ENCODE measurements at places on chromosomes 5 and 9.

DNA sequence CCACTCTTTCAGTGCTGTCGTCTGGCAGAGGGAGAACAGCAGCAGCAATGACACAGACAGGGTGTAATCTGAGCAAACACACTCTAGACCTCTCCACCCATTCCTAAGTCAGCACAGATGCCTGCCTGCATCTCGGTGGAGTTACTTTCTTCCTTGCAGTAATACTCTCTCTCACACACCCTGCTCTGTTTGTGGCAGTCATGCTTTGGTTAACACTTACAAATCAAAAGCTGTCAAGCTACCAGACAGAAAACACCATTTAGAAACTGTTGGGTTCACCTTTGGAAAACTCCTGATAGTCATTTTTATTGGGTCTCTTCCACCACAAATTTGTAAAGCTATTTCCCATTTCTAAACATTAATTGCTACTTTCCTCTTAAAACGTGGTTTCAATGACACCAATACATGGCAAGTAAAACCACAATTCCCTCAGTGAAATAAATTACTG, 27.3 kb downstream of the LHFPL2 start:
- DNase-seq = no peak

- DNase-seq = no peak
Measured at GRCh38 chr5:173410459-173411233, 82.4 kb upstream of the STC2 start.

GRCh38 chr9:126550891-126551351, 62.8 kb upstream of the LMX1B start:
- DNase-seq = no peak

DNA sequence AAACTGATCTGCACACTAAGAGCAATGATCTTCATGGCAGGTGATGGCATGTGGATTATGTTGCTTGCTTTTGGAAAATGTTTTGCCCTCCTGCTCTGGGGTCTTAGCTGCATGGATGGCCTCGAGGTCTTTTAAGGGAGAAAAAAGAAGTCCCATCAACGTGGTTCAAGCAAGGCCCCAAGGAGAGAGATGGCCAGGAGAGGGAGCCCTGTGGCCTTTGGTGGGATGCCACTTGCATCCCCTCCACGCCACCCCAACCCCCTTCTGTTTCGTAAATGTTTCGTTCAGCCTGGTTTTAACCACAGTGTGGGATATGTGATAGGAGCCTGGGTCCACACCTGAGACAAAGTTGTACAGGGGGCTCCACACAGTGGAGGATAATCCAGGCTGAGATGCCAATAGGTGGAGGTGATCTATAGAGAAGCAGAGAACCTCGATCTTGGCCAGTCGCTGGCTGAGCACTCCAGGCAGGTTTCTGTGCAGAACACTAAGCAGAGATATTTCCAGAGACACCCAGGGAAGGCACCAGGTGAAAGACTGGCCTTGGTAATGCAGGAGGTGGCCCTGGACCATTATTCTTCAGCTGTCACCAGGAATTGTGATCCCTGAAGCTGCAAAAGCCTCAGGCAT, 25.8 kb upstream of the FRRS1L start:
- DNase-seq = peak; percentile 31

- no peak for DNase-seq
Measured at GRCh38 chr5:172985596-172985995, 2.0 kb downstream of the ATP6V0E1 start.

- no peak for DNase-seq
Measured at GRCh38 chr5:144207875-144208444, 37.3 kb downstream of the KCTD16 start.

GRCh38 chr9:77977210-77977611, 54.4 kb downstream of the GNAQ start:
- peak; percentile 44 for DNase-seq

DNA sequence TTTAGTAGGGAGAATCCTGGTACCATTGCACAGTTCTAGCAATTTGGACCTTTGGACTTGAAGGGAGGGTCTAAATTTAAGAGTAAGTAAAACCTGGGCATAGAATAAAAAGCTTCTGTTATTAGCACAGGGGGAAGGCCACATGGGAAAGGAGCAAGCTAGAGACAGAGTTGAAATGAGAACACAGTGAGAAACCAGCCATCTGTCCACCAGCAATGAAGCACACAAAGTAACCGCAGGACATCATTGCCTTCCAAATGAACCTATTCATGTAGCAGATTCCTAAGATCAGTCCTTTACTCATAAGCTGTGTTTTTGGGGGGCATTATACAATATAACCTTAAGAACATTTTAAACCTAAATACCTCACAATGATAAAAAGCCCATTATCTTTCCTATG, 407.4 kb downstream of the HCN1 start:
- no peak for DNase-seq

DNA sequence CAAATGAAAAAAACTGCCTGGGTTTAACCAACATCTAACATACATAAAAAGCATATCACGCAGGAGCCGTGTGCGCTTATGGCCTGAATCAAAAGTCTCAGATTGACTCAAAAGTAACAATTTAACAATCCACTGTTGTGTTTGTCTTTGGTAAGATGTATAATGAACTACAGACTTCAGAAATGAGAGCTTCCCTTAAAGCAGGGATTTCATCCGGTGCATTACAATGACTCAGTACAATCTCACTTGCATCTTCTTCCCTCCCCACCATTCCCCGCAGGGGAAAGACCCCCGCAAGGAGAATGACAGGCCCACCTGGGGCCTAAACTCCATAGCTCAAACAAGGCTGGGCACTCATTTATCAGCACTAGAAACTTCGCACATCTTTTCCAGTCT, 1.4 kb downstream of the ZFR start:
- no peak for DNase-seq

GRCh38 chr5:95449460-95449859, 58.3 kb downstream of the FAM81B start:
- no peak for DNase-seq

- no peak for DNase-seq
Measured at GRCh38 chr5:329121-329735, 7.7 kb downstream of the AHRR start.

- DNase-seq = no peak
Measured at GRCh38 chr9:111970827-111971226, 74.2 kb downstream of the UGCG start.

- DNase-seq = no peak
Measured at GRCh38 chr9:123571240-123571639, 215.2 kb downstream of the CRB2 start.
